ENCODE measurements at places on chromosomes 1 and 21.

DNA sequence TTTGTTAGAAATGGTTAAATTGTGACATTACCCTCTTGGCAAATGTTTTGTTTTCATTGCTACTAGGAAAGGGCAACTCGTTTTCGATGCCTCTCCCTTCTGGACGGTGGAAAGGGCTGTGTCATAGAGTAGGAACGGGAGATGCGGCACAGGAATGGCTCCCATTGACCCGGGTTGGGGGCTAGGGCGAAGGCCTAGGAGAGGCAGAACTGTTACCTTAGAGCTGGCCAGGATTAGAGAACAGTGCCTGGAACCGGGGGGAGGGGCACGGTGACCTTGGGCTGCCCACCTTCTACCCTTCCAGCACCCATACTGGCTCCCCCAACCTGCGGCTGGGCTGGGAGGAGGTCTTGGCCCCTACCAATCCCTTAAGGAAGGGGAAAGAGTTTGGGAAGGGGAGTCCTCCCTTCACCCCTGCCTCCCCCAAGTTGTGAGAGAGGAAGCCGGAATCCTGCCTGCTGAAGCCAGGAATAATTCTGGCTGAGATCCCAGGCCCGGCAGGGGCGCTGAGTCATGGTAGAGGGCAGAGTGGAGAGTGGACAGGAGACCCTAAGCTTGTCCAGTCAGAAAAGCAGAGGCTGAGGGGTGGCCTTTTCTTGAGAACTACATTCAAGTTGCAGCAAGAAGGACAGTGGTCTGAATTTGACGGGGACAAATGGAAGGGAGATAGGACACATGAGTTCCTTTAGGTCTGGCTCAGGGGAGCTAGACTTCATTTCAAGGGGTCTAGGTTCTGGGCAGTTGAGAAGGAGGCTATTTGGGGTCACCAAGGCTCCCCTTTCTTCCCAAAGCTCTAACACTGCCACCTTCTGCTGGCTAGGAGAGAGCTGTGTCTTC is 8.2 kb downstream of the LMNA start:
- DNase-seq: no peak

- no peak for DNase-seq
Observed at GRCh38 chr1:119081700-119082099, 58.8 kb downstream of the WARS2 start.

GRCh38 chr1:157878059-157878458 is 36.5 kb upstream of the CD5L start:
- no peak for DNase-seq

- no peak for DNase-seq
Observed at GRCh38 chr1:12636098-12636950, 7.6 kb upstream of the AADACL4 start.

DNA sequence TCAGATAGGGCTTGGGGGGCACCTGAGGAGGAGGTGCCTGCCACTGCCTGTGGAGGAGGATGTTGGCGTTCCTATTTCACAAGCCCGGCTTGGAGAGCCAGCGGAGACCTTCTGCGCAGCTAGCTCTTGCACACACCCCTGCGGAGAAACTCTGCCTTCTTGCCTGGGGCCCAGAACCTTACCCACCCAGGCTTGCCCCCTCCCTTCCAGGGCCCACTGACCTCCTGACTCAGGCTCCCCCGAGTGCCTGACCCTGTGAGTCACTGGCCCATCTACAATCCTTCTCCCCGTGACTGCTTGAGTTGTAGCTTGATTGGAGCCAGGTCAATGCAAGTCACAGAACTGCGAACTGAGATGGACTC is 3.4 kb downstream of the HES2 start:
- DNase-seq: no peak

GRCh38 chr1:67824766-67825165 is 8.5 kb downstream of the GNG12 start:
- no peak for DNase-seq

- DNase-seq: no peak
Observed at GRCh38 chr1:7954683-7955082, 6.8 kb upstream of the PARK7 start.

DNA sequence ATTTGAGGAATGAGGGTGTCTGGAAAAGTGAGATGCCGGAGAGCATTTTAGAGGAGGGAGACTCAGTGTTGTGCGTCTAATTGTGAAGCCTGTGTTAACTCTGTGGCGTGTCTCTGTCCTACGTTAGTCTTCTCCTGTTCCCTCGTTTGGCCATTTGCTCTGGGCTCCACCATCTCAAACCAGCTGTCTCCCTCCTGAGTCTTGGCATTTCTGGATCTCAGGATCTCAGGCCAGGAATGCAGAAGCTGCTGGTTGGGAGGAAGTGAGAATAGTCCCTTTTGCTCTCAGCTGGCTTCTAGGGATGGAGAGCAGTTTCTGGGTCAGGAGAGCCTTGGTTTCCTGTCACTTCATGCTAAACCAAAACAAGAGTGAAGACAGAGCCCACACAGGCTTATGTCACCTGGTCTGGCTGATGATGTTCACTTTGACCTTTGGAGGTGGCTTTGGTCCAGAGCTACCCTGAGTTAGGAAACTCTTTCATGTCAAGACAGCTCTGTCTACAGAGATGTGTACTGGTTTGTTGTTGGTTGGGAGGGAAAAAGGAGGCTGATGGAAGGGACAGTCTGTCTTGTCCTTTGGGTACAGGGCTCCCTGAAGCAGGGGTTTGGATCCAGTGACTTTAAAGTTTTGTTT is 859 bp downstream of the NFASC start:
- DNase-seq: no peak

DNA sequence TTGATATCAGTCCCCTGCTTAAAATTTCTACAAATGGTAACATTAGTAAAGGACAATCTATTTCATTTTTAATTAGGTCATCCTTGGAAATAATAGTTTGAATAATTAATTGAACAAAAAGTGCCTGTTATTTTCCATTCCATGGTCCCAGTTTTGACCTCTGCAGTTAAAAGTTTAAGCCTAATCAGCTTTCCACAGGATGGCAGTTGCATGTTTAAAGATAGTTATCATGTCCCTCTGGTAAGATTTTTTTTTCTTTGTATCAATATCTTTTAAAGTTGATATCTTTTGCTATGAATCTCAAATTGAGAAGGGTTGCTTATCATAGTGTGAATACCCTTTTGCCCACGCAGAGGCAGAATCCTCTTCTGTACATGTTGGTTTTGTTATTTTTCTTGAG is 90.4 kb downstream of the HS2ST1 start:
- no peak for DNase-seq

GRCh38 chr21:37257511-37257966 is 9.6 kb downstream of the VPS26C start:
- DNase-seq: no peak

DNA sequence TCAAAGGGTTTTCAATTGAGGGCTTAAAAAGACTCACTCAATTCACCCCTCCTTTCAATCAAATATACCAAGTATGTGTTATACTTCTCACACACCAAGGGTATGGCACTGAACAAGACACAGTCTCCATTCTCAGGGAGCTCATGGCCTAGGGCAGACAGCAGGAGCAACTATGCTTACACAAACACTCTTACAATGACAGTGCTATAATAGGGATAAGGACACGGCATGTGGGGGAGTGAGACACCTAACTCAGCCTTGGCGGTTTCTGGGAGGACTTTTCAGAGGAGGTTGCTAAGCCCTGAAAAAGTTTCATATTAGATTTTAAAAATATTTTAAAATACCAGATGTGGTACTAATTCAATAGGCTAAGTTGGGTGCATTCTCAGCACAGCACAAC is 22.7 kb upstream of the SYT6 start:
- DNase-seq: no peak

DNA sequence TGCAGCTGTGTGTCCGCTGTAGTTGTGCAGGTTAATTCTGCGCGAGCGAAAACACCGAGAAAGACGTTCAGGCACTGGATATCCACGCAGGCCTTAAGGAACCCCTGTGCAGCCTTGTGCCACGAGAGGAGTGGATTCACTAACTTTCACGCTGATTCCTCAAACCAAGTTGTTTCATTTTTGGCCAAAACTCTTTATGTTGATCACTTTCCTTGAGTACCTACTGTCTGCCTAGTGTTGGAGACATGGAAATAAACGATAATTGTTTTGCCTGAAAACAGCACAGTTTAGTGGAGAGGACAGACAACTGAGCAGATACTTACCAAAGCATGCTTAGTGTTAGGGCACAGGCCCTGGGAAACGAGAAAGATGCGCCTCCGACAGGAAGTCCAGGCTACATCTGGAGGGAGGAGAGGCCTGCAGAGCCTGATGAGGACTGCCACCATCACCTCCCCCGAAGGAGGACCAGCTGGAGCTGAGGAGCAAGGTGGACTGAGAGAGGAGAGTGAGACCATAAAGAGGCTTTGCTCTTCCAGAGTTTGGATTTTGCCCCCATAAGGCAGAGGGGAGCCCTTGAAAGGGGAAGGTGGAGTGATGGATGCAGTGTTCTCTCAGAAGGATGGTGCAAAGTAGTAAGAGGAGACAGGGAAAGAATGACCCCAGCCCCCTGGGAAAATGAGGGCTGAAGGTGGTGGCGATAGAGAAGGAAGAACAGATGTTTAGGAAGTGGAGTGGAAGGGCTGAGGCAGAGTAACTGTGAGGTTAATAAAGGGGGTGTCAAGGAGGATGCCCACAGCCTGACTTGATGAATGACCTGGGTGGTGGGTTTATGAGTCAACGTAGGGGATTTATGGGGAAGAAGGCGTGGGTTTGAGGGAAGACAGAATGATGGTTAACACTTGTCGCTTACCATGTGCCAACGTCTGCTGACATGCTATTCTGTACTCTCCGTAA is 956 bp upstream of the SCAF4 start:
- DNase-seq: no peak

GRCh38 chr1:17095141-17095540 is 24.1 kb downstream of the PADI2 start:
- no peak for DNase-seq

DNA sequence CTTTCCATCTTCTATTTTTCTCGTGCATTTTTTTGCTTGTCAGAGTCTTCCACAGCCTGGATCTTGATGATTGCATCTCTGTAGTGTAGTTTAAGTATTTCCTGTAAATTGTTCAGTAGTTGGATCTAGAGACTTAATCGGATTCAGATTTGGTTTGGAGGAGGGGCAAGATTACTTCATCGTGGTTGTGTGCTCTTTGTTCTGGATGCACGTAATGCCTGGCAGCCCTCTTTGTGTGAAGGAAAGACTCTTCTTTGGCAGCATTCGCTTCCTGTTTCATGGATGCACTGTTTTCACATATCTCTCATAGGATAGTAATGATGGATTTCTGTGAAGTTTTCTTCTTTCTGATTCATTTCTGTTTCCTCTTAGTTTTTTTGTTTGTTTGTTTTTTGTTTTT is 14.2 kb downstream of the SEMA4A start:
- DNase-seq: no peak

DNA sequence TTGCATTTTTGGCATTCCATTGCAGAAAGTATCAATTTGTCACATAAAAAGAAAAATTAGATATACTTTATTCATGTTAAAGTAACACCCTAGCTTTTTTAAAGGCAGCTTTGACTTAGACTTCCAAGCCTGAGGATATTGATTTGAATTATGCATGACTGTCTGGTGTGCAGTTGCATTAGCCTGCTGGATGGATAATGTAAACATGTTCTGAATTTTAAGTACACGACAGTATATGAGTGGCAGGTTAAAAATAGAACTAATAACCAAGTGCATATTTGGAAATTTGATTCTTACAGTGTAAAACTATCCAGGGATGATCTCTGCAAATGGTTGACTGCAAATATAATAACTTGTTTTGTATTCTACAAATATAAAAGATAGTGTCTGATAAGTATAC is 124.0 kb downstream of the SYT14 start:
- DNase-seq: no peak

GRCh38 chr1:8027748-8028570 is 1.9 kb upstream of the ERRFI1 start:
- no peak for DNase-seq

DNA sequence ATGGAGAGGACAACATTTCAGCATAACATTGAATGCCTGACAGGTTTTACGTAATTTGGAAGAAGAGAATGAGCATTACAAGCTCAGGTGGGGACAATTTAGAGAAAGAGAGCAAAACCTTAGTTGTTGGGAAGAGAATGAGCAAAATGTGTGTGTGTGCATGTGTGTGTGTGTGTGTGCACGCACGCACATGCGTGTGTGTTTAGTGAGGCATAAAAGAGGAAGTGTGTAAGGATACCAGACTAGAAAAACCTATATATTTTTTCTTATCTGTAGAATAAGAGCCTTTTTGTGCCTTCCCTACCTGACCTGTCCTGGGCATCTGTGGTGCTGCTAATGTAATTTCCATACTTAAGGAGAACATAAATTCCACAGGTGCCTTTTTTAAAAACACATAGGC is 99.0 kb upstream of the PLXNA2 start:
- no peak for DNase-seq

- no peak for DNase-seq
Observed at GRCh38 chr21:28083350-28083749, 909.3 kb downstream of the LTN1 start.

DNA sequence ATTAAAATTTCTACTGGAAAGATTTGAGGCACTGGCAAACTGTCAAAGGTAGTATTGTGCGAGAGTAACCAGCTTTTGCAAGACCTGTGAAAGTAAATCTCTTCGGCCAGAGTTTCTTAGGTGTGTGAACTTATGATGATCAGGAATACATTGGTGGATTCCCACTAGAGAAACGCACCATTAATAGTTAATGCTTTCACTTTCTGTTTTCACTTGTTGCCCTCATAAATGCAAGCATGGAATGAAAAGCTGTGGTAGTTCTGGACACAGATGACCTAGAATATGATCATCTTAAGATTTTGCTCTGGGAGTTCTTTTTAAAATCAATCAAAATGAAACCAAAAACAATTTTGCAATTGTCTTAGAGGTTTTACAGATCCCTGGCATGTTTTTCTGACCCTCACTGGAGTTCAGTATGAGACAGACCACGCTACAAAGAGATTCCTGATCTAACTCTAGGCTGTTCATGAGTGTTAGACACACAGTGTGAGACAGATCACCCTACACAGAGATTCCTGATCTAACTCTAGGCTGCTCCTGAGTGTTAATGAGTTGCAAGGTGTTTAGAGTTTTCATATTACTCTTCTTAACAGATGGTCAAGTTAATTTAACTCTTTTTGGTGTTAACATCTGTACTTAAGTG is 98.8 kb downstream of the SDCCAG8 start:
- no peak for DNase-seq

GRCh38 chr1:62113507-62113906 is 81.1 kb upstream of the L1TD1 start:
- DNase-seq: no peak

GRCh38 chr1:31585736-31586365 is 9.5 kb downstream of the TINAGL1 start:
- DNase-seq: no peak

- DNase-seq: no peak
Observed at GRCh38 chr1:207315435-207315834, 6.0 kb upstream of the CD55 start.

DNA sequence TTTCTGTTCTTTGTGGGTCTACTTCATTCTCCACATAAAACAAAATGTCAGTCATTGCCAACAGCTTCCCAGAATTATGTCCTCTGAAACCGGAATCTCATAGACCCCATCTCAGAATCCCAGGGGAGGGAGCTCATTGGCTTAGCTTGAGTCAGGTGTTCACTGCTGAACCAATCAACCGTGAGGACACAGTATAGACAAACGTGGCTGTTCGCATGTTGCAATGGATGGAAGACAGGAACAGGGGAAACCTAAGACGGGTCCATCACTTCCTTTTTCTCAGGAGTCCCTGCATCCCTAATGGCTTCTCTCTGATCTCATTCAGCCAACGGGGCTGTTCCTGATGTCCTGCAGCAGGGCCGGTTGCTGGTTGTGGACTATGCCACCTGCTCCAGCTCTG is 9.1 kb downstream of the CELA2A start:
- DNase-seq: no peak

Data from activated T-cell treated with anti-CD3 and anti-CD28 coated beads for 1 hour (primary cell).